ENCODE measurements at places on chromosomes 3 and 15. TPM values are rescaled to one million over a fixed set of nuclear protein-coding genes. Genes with fewer than 3 reads are reported as not detected.
A peak's percentile ranks its signal among the peaks of the same experiment; 100 is the strongest.

The GRIP2 gene
- total RNA-seq = not detected

The CHCHD4 gene
- total RNA-seq = 15.2 TPM

The ERC2 gene
- total RNA-seq = not detected

The SLC28A1 gene
- total RNA-seq = not detected

The REC114 gene
- total RNA-seq = not detected

The OCA2 gene
- total RNA-seq = not detected

The CLDN11 gene
- total RNA-seq = 0.16 TPM

The HPS3 gene
- total RNA-seq = 32.5 TPM

The IGSF11 gene
- total RNA-seq = not detected

The MCF2L2 gene
- 6.0 TPM for total RNA-seq

The GRM2 gene
- total RNA-seq = 0.52 TPM

The TCF12 gene
- 89.0 TPM for total RNA-seq

The MITF gene
- not detected for total RNA-seq

The EPB42 gene
- not detected for total RNA-seq

GRCh38 chr3:131349454-131349853, 32.1 kb upstream of the NUDT16 start:
- no peak for DNase-seq

GRCh38 chr3:55524565-55525244, 37.6 kb upstream of the WNT5A start:
- DNase-seq = no peak

DNA sequence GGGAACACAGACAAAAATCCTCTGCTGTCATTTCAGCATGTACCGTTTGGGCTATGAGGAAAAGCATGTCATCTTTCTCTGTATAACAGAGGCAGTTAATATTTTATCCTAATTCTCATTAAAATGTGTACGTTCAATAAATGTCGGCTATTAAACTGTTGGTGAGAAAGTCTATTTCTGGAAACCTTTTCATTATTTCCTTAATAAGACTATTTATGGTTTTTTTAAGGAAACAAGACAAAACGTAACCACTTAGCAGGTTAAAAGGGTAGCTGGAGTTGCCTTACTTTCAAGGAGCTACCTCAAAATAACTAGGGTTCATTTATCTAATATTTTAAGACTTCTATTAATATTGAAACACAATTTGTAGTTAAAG, 1.8 kb upstream of the STT3B start:
- DNase-seq = no peak

- DNase-seq = no peak
Measured at GRCh38 chr3:56822501-56822900, 20.8 kb upstream of the ARHGEF3 start.

- DNase-seq = no peak
Measured at GRCh38 chr3:72223116-72223515, 438.2 kb upstream of the PROK2 start.

DNA sequence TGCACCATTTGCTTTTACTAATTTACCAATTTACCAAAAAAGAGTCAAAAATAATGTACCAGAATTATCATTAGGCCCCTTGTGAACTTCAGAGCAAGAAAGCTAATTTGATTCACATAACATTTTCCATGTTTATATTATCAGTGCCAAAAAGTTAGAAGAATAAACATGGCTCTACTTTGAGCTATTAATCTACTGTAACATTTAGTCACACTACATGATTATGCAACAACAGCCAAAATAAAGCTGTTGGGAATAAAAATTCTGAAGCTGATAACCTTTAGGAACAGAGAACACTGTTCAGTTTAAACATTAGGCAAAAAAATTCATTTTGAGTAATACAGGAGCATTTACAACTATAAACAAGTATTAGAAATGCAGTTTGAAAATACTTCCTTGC, 63.6 kb downstream of the PROS1 start:
- DNase-seq = no peak

DNA sequence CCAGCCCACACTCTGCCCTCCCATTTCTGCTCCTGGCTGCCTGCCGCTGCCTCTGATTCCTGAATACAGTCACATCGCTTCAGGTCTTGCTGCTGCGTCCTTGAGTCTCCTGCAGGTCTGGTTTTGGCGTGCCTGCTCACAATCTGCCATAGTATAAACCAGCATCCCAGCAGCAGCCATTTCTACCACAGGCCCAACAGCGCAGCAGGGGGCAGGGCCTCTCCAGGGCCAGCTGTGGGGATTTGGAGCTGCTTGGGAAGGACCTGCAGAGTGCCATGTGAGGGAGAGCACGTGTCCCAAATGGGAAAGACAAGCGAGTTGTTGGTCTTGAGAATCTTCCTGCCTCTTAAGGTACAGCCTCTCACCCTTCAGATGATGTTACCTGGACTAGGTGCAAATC, 398.3 kb upstream of the PPP2R3A start:
- DNase-seq = no peak

DNA sequence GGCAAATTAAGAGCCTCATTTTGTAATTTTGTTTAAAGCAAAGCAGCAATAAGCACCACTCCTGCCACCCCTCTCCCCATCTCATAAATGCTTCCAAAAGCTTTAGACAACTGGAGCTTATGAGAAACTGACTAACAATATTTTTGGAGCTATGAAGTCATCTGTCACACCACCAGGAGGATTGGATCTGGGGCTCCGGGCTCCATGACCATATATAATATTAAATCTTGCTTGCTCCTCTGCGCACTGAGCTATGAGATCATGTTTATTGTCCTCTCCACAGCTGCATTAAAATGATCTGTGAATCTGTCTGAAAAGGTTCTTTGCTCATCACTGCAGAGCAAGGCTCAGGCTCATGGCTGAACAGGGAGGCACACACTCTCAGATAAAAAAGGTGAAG, 323.7 kb downstream of the ZNF621 start:
- no peak for DNase-seq

DNA sequence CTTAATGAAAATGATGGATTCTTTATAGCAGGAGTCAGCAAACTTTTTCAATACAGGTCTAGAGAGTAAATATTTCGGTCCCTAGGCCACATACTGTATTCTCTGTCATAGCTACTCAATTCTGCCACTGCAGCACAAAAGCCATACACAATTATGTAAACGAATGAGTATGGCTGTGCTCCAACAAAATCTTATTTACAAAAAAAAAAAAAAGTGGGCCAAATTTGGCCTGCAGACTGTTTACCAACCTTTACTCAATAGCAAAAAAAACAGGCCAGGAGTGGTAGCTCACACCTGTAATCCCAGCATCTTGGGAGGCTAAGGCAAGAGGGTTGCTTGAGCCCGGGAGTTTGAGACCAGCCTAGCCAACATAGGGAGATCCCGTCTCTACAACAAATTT, 41.1 kb downstream of the TTBK2 start:
- DNase-seq = no peak

- no peak for DNase-seq
Measured at GRCh38 chr3:61526308-61526707, 35.1 kb upstream of the PTPRG start.

DNA sequence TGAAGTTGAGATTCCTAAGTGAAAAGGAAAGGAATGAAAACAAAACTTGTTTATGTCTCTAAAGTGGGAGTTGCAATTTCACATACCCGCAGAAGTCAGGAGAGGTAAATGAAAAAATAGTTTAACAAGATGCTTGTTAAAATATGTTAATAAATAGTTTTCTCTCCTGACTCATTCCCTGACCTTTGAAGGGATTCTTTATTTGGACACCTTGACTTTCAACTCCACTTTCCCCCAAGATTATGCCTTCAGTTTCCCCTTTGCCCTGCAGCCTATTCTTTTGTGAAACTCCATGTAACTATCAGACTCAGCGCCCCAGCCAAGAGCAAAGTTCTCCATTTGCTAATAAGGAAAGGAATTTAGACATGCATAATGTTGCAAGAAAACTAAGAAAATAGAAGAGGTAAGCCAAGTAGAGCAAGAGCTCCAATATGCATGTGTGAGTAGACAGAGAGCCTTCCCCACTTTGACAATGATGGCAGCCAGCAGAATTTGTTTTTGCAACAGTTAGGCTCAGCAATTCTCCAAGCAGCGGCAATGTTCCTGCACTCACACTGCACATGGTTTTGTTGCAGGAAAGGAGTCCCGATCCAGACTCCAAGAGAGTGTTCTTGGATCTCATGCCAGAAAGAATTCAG, 61.2 kb downstream of the CD200 start:
- no peak for DNase-seq

DNA sequence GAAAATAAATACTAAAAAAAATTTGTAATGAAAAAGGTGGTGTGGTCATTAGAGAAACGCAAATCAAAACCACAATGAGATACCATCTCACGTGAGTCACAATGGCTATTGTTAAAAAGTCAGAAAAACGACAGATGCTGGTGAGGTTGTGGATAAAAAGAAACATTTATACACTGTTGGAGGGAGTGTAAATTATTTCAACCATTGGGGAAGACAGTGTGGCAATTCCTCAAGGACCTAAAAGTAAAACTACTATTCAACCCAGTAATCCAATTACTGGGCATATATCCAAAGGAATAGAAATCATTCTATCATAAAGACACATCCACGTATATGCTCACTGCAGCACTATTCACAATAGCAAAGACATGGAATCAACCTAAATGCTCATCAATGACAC, 120.3 kb downstream of the MYO9A start:
- DNase-seq = no peak

GRCh38 chr15:95814908-95815307, 515.6 kb upstream of the NR2F2 start:
- no peak for DNase-seq

DNA sequence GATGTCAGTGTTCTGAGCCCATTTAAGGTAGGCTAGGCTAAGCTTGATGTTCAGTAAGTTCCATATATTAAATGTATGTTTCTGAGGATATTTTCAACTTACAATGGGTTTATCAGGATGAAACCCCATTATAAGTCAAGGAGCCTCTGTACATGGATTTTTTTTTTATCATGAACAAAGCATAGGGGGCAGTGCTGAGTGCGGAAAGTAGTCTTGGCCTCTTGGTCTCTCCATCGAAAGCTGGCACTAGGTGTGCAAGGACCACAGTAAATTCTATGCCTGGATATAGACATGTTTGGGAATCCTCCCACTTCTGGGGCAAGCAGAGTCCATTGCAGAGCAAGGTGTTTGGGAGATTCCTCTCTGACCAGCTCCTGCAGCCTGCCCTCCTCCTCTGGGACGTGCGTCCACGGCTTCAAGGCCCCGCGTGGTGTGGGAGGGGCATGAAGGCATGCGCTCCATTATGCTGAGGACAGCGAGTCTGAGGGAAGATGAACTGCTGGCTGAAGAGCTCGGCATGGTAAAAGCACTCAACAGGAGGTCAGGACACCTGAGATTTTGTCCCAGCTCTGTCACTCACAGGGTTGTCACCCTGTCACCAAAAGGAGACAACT, 122.9 kb upstream of the LIPC start:
- no peak for DNase-seq

GRCh38 chr3:71485896-71486295, 97.6 kb downstream of the FOXP1 start:
- no peak for DNase-seq

DNA sequence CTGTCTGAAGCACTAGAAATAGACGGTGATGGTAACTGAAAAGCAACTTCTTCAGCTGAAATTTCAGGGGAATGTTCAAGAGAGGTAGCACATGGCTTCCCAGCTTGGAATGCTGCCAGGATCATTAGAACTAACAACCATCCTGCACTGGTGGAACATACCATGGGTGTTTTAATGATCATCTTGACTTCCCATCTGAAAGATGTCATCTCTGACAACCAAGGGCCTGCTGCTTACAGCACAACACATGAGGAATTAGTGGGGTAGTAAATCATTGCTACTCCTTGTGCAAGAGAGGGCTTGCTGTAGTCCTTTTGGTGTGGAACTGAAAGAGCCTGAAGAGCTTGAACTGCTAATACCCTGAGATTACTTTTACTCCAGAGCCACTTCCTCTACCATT, 853.7 kb downstream of the MCTP2 start:
- no peak for DNase-seq

- DNase-seq = no peak
Measured at GRCh38 chr3:53730576-53730975, 115.6 kb downstream of the CHDH start.

GRCh38 chr15:59622289-59622688, 10.7 kb downstream of the GCNT3 start:
- DNase-seq = peak; percentile 81

DNA sequence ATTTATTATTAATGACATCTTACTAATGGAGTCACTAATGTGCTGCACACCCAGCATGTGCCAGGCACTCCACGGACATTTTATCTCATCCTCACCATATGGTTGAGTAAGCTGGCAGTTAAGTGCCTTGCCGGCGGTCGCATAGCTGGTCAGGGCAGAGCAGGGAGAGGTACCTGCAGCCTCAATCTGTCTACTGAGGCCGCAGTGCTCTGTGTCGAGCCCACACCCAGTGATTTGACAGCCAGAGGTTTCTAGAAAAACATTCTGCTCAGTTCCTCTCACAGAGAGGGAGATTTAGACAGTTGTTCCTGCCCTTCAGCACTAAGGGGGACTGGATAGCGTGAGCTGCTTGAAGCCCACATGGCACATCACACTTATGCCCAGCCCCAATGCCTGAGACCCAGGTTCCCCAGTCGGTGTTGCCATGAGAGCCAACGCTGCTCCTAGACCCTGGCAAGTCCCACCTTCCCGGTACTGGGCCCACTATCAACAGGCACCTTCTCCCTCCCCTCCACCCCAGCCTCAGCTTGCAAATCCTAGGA, 2.6 kb downstream of the LIPC start:
- DNase-seq = no peak

DNA sequence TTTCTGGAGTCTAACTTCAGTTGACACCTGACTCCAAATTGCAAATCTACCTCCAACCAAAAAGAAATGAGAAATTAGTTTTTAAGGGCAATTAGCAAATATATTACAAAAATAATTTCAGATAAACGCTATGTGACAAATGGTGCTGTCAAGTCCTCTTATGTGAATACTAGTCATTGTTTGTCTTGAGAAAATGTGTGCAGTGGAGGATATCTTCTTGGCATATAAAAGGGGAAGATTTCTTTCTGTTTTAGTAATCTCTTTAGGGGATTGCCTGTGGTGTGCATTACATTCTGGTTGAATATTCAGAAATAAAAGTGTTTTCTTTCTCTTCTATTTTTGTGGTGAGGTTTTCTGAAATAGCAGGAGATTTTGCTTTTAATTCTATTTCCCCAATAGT, 3.0 kb upstream of the GCSAM start:
- DNase-seq = no peak

- no peak for DNase-seq
Measured at GRCh38 chr3:127612966-127613365, 14.8 kb downstream of the MCM2 start.

GRCh38 chr3:153163756-153164550, 1.9 kb downstream of the RAP2B start:
- no peak for DNase-seq

- DNase-seq = no peak
Measured at GRCh38 chr3:179027326-179027900, 44.2 kb downstream of the ZMAT3 start.

GRCh38 chr3:189698811-189699210, 67.6 kb downstream of the TP63 start:
- no peak for DNase-seq

DNA sequence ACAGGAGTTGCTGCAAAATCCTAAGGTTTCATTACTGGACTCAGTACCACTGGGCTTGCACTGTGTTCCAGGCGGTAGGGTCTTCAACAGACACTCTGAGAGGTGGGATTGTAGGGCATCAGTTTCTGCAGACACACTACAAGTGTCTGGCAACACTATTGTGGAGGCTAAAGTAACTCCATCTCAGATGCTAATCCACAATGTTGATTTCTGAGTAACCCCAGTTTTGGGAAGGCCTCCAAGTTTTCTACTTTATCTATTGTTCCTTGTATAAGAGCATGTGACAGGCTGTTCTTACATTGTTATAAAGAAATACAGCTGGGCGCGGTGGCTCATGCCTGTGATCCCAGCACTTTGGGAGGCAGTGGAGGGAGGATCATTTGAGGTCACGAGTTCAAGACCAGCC, 2.5 kb upstream of the ABHD5 start:
- DNase-seq = no peak

GRCh38 chr3:7306901-7307300, 446.0 kb downstream of the GRM7 start:
- DNase-seq = no peak
